Heart left ventricle (tissue), 16 donors: ENCODE measurements at places on chromosomes 4 and X. TPM values are rescaled to one million over a fixed set of nuclear protein-coding genes. Genes with fewer than 3 reads are reported as not detected.

- no peak for DNase-seq
- no peaks in the 10 kb centered on the region for H3K27me3 ChIP-seq
- H3K4me1 ChIP-seq, result peaks cover 16% of the 10 kb centered on the region
- no peaks in the 10 kb centered on the region for H3K36me3 ChIP-seq
- peak overlapping the region; percentile 94 for H3K4me3 ChIP-seq
- H3K27ac ChIP-seq, result peak overlapping the region; percentile 97
Measured at GRCh38 chr4:68349279-68349648, 626 bp downstream of the YTHDC1 start.

DNA sequence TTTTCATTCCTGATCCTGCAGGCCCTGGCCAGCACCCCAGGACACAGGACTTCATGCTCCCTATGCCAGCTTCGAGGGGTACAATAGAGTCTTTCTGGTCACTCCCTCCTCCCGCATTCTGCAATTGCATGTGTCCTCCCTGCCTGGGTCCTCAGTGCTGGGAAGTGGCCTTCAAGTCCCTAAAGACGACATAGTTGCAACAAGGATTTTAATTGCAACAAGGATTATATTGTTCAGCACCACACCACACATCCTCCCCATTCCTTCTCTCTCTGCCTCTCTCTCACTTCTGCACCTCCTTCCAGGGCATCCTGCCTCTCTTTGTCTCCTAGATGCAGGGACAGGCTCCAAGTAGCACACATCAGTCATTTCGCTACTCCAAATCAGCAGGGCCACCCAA is 25.5 kb downstream of the SCD5 start:
- no peak for DNase-seq
- no peaks in the 10 kb centered on the region for H3K4me1 ChIP-seq
- no peak overlapping the region for H3K27ac ChIP-seq
- H3K27me3 ChIP-seq, result no peaks in the 10 kb centered on the region
- H3K4me3 ChIP-seq, result no peak overlapping the region

DNA sequence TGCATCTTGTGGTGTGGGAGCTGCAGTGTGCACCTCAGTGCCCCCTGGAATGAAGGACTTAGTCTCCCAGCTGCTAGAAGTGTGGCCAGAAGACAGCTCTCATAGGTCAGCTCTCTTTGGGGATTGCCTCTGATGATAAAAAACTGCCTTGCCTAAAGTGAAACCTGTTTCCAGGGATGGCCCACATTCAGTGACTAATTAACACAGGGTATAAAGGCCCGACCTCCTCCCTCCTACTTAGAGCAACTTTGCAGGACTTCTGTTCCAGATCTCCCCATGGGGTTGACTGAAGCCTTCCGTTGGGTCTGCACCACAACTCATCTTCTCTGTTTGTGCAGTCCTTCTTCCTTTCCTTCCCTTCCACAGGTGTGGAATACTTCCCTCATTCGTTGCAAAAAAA is 53.2 kb downstream of the SPINK2 start:
- H3K4me3 ChIP-seq, result no peak overlapping the region
- DNase-seq, result no peak
- H3K4me1 ChIP-seq, result no peaks in the 10 kb centered on the region
- H3K27ac ChIP-seq, result no peak overlapping the region

DNA sequence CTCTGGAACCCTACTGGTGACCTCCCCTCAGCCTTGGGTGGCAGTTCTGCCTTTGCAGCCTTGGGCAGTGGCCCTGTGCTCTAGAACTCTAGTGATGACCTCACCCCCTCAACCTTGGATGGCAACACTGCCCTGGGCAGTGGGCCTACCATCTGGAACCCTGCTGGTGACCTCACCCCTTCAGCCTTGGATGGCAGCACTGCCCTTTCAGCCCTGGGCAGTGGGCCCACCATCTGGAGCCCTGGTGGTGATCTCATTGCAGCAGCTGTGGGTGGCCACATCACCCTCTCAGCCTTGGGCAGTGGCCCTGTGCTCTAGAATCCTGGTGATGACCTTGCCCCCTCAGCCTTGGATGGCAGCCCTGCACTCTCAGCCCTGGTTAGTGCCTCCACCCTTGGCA is 129.3 kb downstream of the RBMX2 start:
- no peak overlapping the region for H3K4me3 ChIP-seq
- no peaks in the 10 kb centered on the region for H3K4me1 ChIP-seq
- H3K36me3 ChIP-seq, result no peaks in the 10 kb centered on the region
- no peak for DNase-seq

- H3K4me1 ChIP-seq, result no peaks in the 10 kb centered on the region
- no peak overlapping the region for H3K27ac ChIP-seq
- peaks cover 14% of the 10 kb centered on the region for H3K36me3 ChIP-seq
Measured at GRCh38 chr4:25144870-25145481, 15.3 kb downstream of the SEPSECS start.

DNA sequence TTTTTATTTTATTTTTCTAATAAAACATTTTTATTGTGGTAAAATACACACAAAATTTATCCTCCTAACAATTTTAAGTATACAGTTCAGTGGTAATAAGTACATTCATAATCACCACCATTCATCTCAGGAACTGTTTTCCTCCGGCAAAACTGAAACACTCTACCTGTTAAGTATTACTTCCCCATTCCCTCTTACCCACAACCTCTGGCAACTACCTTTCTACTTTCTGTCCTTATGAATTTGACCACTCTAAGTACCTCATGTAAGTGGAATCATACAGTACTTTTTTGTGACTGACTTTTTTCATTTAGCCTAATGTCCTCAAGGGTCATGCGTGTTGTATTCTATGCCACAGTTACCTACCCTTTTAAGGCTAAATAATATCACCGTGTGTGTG is 21.1 kb upstream of the HSFX4 start:
- H3K4me3 ChIP-seq, result no peak overlapping the region
- no peak for DNase-seq
- H3K4me1 ChIP-seq, result no peaks in the 10 kb centered on the region
- H3K27me3 ChIP-seq, result no peaks in the 10 kb centered on the region
- H3K27ac ChIP-seq, result no peak overlapping the region
- no peaks in the 10 kb centered on the region for H3K36me3 ChIP-seq

The LARP7 gene
- total RNA-seq, result 51.5 TPM

The CDKL2 gene
- not detected for total RNA-seq

The GAGE12F gene
- not detected for total RNA-seq

The SORBS2 gene
- 2,138 TPM for total RNA-seq

The LNX1 gene
- total RNA-seq, result 15.7 TPM

The NIPAL1 gene
- total RNA-seq, result 0.05 TPM
